ENCODE measurements at places on chromosomes 2 and 18.

DNA sequence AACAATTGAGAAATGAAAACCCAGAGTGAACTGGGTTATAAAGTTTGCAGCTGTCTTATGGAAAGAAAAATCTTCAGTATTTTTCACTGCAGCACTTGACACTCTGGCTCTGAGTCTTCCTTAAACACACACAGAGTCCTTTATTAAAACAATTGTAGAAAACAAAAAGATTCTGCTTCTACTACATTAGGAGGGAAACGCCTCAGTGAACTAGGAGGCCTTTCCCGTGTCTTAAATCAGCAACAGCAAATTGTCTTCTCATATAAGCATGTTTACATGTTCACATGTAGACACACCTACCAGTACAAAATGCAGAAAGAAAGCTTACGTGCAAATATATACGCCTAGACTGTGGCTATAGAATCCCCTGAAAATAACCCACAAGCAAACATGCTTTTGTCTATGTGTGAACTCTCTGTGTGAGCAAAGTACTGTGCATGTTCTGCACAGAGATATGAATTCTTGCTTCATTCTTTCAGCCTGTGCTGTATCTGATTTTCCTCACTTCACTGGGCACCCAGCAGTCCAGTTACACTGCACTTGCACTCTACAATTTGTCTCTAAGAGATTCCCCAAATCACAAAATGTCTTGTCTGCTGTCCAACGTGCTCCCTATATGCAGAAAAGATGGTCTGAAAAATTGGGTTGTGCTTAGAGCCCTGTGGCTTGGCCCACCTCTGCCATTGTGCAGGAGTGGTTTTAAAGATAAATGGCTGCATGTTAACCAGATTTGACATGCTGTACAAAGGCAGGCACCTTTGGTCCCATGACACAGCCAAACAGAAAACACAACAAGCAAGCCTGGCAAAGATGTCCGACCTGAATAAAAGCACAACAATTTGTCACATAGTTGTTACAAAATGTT is 24.5 kb downstream of the ZEB2 start:
- DNase-seq: no peak

DNA sequence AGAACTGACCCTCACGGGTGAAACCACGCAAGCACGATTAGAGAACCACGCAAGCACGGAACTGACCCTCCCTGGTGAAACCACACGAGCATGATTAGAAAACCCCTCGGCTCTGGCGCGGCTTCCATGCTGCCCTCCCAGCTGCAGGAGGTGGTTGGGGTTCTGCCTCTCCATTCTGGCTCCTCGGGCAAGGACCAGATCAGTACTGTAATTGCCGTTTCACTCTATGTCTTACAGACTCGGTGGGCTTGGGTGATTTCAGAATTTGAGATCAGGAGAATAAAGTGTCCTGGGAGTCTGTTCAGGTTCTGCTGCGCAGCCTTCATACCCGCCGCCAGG is 58.3 kb upstream of the KCNG2 start:
- DNase-seq: no peak

DNA sequence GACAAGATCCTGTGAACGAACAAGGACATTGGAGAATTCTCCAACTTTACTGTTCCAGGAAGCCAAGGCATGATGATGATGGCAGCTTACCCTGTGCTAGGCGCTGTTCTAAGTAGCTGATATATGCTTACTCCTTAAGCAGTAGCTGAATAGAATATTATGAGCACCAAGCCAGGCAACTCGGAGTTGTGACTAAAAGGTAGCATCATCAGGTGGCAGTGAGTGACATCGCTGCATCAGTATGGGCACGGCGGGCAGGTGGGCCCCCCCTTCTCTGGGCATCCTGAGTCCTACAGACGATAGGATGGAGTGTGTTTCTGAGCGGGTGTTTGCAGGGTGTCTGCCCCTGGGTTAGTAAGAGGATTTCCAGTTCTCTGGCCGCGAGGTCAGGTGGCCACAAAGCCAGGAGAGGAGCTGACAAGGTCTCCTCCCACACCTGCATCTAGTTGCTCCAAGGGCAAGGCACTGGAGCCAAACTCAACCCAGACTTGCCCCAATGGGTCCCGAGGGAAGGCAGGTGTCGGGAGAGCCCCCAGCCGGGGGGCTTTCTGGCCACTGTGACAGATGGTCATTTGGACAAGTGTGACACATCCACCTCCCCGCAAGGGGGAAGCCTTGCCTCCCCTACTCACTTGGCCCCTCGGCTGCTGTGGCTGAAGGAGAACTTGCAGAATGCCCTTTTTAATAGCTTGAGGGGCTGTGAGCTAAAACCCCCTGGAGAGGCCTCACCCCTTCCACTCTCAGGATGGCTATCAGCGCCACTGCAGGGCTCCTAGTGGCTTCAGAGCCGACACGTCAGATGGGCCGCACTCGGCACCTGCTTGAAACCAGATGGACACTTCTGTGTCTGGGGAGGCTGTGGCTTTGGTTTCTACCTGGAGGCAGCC is 55.5 kb downstream of the CRACDL start:
- DNase-seq: no peak

DNA sequence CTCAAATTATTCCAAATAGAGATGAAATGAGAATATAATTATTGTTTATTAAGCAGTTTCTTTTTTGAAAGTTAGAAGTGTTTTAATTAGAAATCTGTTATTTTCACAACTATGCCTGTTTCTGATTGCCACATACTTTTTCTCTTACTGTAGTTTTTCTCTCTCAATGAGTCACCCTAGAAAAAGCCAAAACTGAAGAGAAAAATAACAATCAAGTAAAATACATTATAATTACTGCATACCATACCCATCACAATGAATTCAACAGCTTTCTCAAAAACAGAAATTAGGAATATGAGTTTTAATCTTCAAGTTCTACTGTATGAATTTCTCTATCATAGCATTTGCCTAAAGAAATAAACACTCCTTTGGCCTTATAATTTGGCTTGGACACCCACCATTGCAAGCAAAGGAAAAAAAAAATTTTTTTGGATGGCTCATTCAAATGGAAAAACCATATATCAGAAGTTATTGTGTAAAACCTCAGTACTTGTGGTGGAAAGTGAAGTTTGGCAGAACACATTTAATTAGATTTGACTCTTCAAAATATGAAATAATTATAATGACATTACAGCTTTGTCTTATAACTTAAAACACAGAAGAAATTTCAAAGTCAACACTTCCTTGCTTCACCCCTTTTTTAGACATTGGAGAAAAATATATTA is 138.5 kb downstream of the DYM start:
- DNase-seq: no peak

DNA sequence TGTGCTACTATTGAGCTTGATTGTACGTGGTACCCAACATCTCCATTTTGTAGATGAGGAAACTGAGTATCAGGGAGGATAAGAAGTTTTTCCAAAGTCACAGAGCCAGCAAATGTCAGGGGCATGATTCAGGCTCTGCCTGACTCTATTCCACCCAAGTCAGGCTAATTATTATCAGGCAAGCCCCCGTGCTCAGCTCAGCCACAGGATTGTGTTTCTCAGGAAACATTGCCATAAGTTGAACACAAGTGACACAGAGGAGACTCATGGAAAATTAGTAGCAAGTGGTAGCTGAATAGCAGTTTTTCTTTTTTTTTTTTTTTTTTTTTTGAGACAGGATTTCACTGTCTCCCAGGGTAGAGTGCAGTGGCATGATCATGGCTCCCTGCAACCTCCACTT is 260.5 kb downstream of the C1D start:
- DNase-seq: no peak

DNA sequence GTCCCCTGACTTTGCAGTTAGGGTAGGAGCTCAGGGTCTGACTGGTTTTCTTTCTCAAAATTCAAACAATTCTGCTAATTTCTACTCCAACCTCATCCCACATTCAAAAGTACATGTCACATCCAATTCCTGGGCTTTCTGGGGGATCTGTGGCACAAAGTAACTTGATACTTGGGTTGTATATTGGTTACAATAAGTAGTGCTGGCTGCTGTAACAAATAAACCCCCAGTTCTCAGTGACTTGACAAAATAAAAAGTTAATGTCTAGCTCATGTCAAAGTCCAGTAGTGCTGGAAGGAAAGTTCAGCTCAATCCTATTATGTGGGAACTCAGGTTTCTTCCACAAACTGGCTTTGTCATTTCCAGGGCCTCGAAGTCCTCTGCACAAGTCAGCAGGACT is 23.1 kb downstream of the LGALSL start:
- no peak for DNase-seq

- DNase-seq: no peak
Observed at GRCh38 chr2:106703161-106703560, 182.8 kb downstream of the ST6GAL2 start.

- no peak for DNase-seq
Observed at GRCh38 chr2:177606636-177607035, 214.1 kb downstream of the AGPS start.

- no peak for DNase-seq
Observed at GRCh38 chr2:235382179-235382578, 111.7 kb upstream of the AGAP1 start.

- DNase-seq: no peak
Observed at GRCh38 chr2:217551252-217551899, 451.4 kb downstream of the TNS1 start.

GRCh38 chr2:43333101-43333655 is 106.8 kb upstream of the ZFP36L2 start:
- no peak for DNase-seq

DNA sequence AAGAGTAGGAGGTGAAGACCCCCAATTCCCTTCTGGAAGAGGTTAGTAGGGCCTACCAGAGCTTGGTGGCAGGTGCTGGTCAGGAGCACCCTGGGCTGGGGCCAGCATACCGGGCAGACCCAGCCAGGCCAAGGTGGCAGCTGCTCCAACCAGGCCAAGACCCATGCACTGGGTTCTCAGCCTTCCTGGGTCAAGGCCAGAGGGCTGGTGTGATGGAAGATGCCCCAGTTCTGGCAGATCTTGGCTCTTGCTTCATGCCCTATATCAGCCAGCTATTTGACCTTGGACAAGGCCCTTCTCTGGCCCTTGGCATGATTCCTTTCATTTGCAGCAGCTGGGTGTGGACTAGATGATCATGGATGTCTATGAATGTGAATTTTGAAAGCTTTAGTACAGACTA is 57.7 kb downstream of the PRKCE start:
- no peak for DNase-seq

- no peak for DNase-seq
Observed at GRCh38 chr2:8728305-8729015, 46.6 kb downstream of the ID2 start.

- DNase-seq: no peak
Observed at GRCh38 chr2:108074150-108074549, 87.8 kb downstream of the SLC5A7 start.

DNA sequence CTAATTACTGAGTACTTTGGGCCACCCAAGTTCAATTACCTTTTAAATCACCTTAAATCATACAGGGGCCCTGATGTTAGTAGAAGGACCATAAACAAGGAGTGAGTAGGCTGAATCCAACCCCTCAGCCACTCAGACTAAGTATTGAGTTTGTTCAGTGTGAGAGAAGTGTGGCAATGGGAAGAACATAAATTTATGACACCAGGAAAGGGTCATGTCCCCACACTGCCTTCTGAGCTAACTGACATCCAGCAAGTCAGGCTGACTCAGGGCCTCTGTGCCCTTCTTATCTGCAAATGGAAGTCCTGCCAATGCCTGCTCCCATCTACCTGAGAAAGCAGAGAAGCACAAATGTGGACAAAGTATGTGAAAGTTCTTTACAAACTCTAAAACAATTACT is 12.9 kb downstream of the PLEKHM3 start:
- no peak for DNase-seq

- DNase-seq: peak; percentile 80
Observed at GRCh38 chr2:236343400-236344161, 79.4 kb upstream of the ASB18 start.

GRCh38 chr2:36801088-36801487 is 104.6 kb downstream of the VIT start:
- no peak for DNase-seq

- DNase-seq: no peak
Observed at GRCh38 chr2:9445089-9445488, 21.6 kb downstream of the CPSF3 start.

- no peak for DNase-seq
Observed at GRCh38 chr2:134336352-134336751, 82.5 kb downstream of the MGAT5 start.

- no peak for DNase-seq
Observed at GRCh38 chr2:43030551-43031307, 195.7 kb downstream of the ZFP36L2 start.

DNA sequence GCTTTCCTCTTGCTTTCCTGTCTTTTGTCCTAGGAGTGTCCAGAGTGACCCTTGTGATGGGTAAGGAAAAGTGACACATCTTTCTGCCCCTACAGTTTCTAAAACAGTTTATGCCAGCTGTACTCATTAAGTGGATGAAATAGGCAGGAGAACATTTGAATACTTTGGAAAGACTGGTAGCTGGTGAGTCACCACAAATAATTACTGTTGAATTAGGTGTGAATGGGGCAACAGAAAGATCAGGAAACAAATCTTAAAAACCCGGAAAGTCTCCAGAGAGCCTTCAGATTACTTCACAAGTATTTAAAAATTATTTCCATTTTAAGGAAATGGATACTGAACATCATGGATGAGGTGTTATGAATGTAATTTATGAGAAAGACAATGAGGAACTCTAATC is 278.5 kb downstream of the CLIP4 start:
- DNase-seq: no peak

DNA sequence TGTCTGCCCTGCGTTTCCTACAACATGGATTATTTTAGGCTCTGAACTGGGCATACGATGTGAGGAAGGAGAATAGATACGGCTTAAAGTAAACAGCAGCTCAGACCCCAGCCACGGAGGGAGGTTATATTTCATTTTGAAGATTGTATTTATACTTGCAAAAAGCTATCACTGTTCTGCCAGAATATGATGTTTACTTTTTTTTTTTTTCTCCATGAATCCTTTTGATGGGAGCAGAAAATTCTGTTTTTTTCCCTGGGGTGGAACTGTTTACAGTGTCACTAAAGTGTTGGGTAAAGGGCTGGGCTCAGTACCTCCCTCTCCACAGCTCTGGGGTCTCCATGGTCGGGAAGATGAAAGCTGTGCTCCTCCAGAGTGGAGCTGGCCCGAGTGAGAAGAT is 13.1 kb downstream of the PCARE start:
- no peak for DNase-seq

DNA sequence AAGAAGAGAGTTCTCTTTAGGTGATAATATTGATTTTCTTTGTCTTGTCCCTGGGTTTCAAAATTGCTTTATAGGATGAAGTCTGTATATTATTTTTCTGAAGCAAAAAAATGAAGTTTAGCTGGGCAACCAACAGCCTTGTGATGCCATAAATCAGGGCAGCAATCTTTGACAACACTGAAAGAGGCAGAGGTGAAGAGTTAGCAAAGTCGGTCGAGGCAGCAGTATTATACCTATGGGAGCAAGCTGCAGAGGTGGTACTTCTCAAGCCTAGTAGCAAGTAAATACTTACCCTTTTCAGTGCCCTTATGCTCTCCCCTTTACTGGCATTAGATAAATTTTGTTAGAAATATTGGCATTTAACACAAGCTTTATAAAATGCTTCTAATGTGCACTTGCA is 92.9 kb downstream of the NETO1 start:
- no peak for DNase-seq

- no peak for DNase-seq
Observed at GRCh38 chr2:44126106-44126797, 42.4 kb upstream of the PPM1B start.

Measured in neural progenitor cell (in vitro differentiated cells).